ENCODE measurements at places on chromosomes 6 and 20.

DNA sequence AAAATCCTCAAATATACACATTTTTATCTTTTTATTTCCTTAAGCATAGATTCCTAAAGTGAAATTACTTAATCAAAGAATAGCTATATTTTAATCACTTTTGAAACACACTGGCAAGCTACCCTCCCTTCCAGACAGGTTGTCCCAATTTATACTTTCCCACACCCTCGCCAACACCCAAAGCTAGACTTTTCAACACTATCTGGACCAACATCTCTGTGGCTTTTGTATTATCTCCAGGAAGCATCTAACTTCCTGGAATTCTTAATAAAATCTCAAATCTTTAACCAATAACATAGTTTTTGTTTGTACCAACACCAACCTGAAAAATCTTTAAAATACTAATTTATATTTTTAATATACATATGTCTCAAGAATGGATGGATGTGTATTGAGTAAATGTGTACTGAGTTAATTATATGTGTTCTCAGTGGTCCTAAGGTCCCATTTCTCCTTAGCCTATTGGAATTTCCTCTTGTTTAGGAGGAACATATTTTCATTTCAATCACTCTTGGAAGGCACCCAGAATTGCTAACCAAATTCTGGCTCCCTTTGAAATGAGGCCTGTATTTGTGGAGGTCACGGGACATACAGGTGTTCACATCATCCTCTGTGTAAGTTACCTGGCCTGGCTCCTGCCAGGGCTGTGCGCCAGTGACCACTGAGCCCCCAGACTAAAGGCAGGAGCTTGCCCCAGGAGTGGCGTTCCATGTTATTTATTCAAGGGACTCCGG lies 17.4 kb upstream of the GFOD1 start:
- no peak for DNase-seq

DNA sequence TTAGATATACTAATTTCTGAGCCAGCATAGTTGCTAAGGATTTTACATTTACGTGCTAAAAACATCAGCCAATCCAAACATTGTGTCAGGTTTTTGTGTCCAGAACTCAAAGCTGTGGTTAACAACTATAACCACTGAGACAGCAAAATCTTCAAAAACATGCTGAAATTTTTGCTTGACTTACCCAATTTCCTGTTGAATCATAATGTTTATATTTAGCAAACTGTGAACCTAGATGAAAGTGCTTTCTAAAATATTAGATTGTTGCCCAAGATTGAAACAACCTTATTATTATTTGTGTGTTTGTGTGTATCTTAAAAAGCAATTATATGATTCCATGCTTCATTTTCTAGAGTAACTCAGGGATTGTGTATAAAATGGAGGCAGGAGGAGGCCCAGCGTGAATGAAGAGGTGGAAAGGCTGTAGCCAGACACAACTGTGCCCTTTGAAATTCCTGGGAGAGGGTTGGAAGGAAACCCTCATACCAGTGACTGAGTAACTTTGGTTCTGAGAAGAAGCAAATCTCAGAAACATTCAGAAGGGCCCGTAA lies 48.0 kb downstream of the ARMC2 start:
- DNase-seq = no peak

GRCh38 chr20:47456952-47457724 lies 44.5 kb upstream of the NCOA3 start:
- no peak for DNase-seq

- no peak for DNase-seq
These were observed 1.9 kb upstream of the NFKBIE start for GRCh38 chr6:44267252-44267651.

- DNase-seq = no peak
These were observed 669.4 kb downstream of the DHX35 start for GRCh38 chr20:39631557-39631956.

- DNase-seq = no peak
These were observed 239.1 kb downstream of the PRKN start for GRCh38 chr6:162488444-162488843.

DNA sequence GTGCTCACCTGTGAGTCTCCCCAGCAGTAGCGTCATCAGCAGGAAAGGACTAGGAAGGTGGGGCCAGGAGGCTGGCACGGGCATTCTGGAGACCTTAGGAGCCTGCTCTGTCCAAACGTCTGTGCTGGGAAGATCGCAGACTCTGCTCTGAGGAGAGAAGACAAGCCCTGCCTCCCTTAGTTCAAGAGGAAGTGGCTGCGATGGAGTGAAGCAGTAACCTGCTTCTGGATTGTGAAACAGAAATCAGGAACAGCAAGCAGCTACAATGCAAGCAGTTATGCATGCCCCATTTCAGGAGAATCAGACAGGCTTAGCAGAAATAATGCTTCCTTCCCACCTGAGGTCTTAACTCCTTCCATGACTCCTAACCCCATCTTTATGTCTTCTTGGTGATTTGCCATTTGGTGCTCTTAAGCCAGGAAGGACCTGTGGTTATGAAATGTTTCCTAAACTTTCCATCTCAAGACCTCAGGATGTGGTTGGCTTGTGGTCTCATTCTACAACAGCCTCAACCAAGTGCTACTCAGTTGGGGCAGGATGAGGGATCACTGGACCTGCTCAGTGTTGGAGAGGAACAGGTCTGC lies at the start of gene SIRPB1:
Gene SIRPB1 (minus strand): TSS at position 149 of the 584 bp plus-strand sequence. CDS start 65 bp downstream, at position 84.
- DNase-seq = no peak

- DNase-seq = no peak
These were observed 73.7 kb upstream of the EYS start for GRCh38 chr6:65780691-65781090.

DNA sequence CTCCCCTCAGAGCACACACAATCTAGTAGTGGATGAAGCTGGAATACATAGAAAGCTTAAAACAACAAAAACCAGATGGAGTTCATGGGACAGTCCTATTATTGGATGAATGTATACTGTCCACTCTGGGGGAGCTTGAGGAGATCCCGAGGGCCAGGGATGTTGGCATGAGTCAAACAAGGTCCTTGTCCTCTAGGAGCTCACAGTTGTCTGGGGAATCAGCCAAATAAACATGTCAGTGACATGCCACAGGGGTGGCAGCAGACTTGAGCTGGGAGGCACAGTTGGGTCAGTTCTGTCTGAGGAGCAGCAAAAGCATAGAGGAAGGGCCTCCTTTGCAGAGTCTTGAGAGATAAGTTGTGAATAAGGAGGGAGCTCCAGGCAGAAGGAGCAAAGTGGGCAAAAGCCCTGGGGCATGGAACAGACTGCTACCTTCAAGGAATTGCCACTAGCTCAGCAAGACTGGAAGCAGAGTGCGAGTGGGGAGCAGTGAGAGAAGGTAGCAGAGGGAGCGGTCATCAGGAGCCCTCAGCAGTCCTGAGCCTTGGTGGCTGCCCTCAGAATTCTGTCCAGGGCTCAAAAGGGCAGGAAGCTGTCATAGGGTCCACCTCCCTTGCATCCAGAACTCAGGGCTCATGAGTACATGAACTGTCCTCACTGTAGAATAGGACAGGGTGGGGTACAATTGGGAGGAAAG lies 22.1 kb downstream of the L3MBTL1 start:
- DNase-seq = no peak

DNA sequence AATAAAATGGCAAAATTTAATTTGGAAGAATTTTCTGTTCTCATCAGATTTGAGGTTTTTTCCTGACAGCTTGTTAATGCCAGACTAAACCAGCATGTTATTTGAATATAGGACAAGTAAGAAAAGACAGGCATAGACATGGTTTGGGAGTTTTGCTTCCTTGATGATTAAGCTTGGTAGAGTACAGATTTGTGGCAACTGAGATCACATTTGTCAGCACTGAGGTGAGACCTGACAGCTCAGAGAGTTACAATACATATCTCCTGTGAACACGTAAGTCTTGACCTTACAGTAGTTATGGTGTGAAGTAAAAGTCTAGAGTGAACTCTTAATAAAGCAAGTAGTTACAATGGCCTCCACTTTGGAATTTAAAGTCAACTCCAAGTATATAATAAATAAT lies 34.5 kb downstream of the CENPW start:
- DNase-seq = no peak

- DNase-seq = no peak
These were observed 62.9 kb downstream of the MRPL14 start for GRCh38 chr6:44064089-44064947.

DNA sequence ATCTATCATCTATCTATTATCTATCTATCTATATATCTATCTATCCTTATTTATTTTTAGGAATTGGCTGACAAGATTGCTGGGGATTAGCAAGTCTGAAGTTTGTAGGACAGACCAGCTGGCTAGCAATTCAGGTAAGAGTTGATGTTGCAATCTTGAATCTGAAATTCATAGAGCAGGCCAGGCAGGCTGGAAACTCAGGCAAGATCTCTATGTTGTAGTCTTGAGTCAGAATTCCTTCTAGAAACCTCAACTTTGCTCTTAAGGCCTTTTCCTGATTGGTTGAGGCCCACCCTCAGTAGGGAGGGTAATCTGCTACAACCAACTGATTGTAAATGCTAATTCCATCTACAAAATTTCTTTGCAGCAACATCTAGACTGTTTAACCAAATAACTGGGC lies 19.2 kb downstream of the MAPK13 start:
- DNase-seq = no peak

DNA sequence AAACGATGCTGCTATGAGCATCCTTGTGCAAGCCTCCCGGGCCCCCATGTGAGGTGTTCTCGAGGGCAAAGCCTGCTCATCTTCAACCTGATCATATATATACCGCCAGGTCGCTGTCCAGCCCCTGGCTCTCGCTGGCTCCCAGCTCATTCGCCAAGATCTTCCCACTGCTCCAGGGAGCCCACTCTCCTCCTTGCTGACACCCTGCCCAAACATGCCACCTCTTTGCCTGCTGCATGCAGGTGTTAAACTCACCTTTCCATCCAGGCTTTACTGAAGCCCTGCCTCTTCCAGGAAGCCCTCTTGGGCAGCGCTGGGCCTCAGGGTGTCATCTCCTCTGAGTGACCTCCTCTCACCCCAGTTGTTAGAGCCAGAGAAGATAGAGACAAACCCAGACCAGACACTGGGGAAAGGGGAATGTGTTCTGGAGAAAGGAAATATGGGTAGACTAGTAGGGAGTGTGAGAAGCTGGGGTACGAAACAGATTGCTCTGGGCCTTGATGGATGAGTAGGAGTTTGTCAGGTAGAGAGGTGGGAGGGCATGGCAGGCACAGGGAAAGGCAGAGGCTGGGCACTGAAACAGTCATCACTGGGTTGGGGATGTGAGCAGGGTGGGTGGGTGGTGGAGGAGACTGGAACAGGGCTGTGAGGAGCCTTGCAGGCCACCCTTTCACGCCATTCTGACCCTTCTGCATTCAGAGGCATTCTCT lies 1.2 kb upstream of the DLGAP4 start:
- no peak for DNase-seq

GRCh38 chr6:25490018-25490801 lies 161.8 kb upstream of the SCGN start:
- DNase-seq = peak; percentile 52

DNA sequence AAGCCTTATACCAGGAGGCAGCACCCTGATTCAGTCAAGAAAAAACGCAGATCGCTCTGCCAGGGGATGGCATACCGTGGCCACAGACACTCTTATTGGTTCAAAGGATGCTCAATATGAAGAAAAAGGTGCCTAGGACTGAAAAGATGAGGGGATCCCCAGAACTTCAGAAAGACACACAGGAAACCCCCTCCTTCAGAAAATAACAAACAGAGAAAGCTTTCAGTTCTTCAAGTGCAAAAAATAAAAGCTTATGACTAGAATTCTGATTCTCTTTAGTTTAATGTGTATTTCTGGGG lies 17.7 kb upstream of the MYB start:
- DNase-seq = no peak

DNA sequence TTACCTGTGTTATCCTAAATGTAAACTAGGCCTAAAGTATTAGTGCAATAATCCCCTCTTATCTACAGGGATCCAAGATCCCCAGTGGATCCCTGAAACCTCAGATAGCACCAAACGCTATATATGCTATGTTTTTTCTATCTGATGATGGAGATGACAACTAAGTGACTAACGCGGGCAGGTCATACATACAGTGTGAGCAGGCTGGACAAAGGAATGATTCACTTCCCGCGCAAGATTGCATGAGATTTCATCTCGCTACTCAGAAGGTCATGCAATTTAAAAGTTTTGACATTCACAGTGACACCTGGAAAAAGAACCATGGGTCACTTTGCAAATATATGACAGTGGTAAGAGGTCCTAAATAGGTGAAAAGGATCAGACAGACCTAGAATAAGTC lies 875.9 kb downstream of the HACE1 start:
- DNase-seq = no peak

- DNase-seq = no peak
These were observed 201.5 kb upstream of the KCNQ5 start for GRCh38 chr6:72420409-72420808.

DNA sequence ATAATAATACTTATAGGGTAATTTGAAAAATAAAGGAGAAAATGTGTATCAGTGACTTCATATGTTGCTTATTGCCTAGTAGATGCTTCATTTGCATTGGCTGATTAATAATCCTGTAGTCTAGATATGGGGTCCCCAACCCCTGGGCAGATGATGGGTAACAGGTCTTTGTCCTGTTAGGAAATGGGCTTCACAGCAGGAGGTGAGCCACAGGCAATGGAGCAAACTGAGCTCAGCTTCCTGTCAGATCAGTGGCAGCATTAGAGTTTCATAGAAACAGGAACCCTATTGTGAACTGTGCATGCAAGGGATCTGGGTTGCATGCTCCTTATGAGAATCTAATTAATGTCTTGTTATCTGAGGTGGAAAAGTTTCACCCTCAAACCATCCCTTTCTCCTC lies 1049.5 kb upstream of the EPHA7 start:
- no peak for DNase-seq

DNA sequence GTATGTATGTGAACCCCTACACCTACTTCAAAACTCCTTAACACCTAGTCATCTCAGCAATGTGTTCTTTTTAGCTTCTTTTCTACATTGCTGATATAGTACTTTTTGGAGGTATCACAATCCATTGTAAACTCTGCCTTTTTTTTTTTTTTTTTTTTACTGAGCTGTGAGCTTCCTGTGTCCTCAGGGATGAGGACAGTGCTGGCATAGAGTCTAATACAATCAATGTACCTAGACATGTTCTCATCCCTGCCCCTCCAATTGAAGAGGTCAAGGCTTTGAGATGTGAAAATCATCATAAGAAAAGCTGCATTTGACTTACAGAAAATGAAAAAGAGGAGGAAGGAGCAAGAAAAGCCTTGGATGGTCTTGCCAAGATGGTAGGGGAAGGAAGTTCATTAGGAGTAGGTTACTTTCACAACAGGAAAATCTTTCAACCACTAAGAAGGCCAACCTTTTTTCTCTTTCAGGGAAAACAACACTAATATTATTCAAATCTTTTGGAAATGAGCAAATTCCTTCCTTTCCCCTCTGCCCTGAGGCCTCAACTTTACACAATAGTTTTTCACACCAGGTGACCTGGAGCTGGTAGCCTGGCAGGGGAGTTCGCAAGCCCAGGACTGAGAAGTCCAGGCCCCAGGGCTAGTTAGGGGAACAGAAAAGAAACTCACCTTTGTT lies 2.8 kb upstream of the JARID2 start:
- DNase-seq = no peak

DNA sequence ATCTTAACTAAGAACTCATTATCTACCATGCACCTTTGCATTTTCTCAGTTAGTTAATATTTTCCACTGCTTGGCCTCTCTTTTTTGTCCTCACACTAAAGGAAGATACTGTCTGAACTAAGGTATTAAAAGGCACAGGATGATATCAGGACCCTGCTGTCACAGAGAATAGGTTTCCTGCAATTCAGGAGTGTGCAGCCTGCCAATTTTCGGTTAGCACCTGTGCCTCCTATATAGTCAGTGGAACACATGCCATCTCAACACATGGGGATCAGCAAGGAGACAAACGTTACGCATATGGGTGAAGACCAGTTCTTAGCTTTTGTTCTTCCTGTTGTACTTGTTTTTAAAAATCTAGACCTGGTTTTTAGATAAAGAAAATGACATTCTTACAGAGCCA lies 71.0 kb downstream of the FUT9 start:
- no peak for DNase-seq

Measured in NCI-H1092 treated with DMSO at 0.1 percent for 48 hours (cell line).